ENCODE measurements at places on chromosomes 11 and 22. TPM values are rescaled to one million over a fixed set of nuclear protein-coding genes. Genes with fewer than 3 reads are reported as not detected.

The CYP2D6 gene
- total RNA-seq, result 0.33 TPM

The OR10A2 gene
- total RNA-seq, result not detected

The MFRP gene
- not detected for total RNA-seq

The SERHL2 gene
- total RNA-seq, result 3.3 TPM

The KCNJ5 gene
- total RNA-seq, result 0.51 TPM

The SCGB1C1 gene
- not detected for total RNA-seq

The ZNF280B gene
- total RNA-seq, result 0.33 TPM

The OR52N2 gene
- total RNA-seq, result not detected

The ART1 gene
- not detected for total RNA-seq

The SLN gene
- not detected for total RNA-seq

The OR10D3 gene
- not detected for total RNA-seq

The P4HA3 gene
- total RNA-seq, result 4.1 TPM

The LUZP2 gene
- 0.50 TPM for total RNA-seq

The GRM5 gene
- under 0.01 TPM for total RNA-seq

The PATZ1 gene
- 15.9 TPM for total RNA-seq

The GRIA4 gene
- 0.50 TPM for total RNA-seq

The POU2AF3 gene
- total RNA-seq, result 0.26 TPM

The SYT13 gene
- not detected for total RNA-seq

The SAA2 gene
- total RNA-seq, result not detected

The EMID1 gene
- total RNA-seq, result 0.50 TPM

The C11orf91 gene
- total RNA-seq, result not detected

The APOBEC3B gene
- 0.77 TPM for total RNA-seq

The SGSM1 gene
- not detected for total RNA-seq

The CYTH4 gene
- 0.26 TPM for total RNA-seq

The POU2AF2 gene
- total RNA-seq, result not detected

The RAB38 gene
- 10.1 TPM for total RNA-seq

The TBX10 gene
- total RNA-seq, result not detected

The CYB5R2 gene
- 17.2 TPM for total RNA-seq

The GGTLC2 gene
- total RNA-seq, result not detected

The TSGA10IP gene
- not detected for total RNA-seq

The TP53I11 gene
- total RNA-seq, result 19.5 TPM

The C1QTNF5 gene
- total RNA-seq, result 32.0 TPM

The USH1C gene
- total RNA-seq, result not detected

The MYO7A gene
- total RNA-seq, result 0.26 TPM

The RTN4R gene
- total RNA-seq, result 0.26 TPM

The TRPM5 gene
- total RNA-seq, result not detected

The TSPAN32 gene
- total RNA-seq, result 0.17 TPM

The SCGB1D2 gene
- total RNA-seq, result not detected

The PANX2 gene
- 0.17 TPM for total RNA-seq
